Activated CD4-positive, alpha-beta T cell treated with anti-CD3 and anti-CD28 coated beads, Interleukin-2, amount 10 ng/mL, durations not matched to agents 7 days and 5 days (primary cell): ENCODE measurements at places on chromosomes 16 and 17. TPM values are rescaled to one million over a fixed set of nuclear protein-coding genes. Genes with fewer than 3 reads are reported as not detected.
A peak's percentile ranks its signal among the peaks of the same experiment; 100 is the strongest.

DNA sequence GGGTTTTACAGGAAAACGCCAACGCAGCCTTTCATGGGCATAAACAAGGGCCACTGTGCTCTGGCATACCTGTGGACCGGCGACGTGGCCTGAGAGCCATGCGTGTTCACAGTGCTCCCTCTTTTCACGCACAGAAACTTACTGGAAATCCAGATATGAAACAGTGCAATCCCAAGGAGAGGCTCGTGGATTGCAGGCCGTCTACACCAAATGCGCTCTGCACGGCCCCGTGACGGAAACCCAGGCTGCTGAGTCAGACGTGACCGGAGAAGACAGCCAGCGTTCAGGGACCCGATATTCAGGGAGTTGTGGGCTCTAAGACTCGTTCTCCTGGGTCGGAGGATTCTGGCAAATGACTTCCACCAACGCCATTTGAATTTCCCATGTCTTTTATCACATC, 129.2 kb downstream of the FOXL1 start:
- no peak overlapping the region for H3K4me3 ChIP-seq
- H3K4me1 ChIP-seq: no peaks in the 10 kb centered on the region
- H3K27me3 ChIP-seq: no peaks in the 10 kb centered on the region
- no peaks in the 10 kb centered on the region for H3K36me3 ChIP-seq
- no peak overlapping the region for H3K27ac ChIP-seq

DNA sequence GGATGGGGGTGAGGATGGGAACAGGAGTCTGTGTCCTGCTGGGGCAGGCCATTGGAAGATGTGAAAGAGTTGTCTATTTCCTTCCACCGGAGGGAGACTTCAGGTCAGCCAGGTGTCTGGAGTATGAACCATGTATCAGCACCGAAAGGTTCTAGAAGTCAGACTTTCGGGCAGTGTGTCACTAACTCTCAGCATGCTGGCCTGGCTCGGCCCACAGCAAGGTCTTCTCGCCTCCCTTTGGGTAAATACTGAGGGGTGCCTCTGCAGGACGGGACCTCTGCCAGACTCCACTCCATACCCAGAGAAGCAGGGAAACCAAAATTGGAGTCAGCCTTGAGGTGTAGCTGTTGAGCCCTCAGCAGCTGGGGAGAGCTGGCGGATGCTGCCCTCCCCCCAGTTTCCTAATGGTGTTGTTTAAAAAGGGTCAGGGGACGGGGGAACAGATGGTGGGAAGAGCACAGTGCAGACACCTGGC, 507 bp downstream of the CIITA start:
- H3K4me1 ChIP-seq: peaks cover 79% of the 10 kb centered on the region
- peaks cover 8% of the 10 kb centered on the region for H3K36me3 ChIP-seq
- H3K4me3 ChIP-seq: peak overlapping the region; percentile 84
- peak overlapping the region; percentile 82 for H3K27ac ChIP-seq
- DNase-seq: peak; percentile 12
- peaks cover 23% of the 10 kb centered on the region for H3K27me3 ChIP-seq

DNA sequence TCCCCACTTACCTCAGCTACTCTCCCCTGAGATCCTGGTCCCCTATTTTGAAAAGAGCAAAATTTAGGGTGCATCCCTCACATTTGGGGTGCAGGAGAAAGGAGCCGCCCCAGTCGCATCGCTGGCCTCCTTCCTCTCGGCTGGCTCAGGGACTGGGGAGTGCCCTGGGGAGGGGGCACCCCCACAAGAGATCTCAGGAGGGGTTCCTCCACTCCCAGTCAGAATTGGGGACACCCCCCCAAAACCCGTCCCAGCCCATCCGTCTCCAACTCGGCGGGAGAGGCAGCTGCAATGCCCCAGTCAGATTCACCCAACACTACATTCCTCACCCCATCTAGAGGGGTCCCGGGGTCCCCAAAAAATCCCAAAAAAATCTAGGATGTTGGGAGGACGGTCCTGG, 3.5 kb upstream of the BCL6B start:
- peaks cover 21% of the 10 kb centered on the region for H3K36me3 ChIP-seq
- no peak for DNase-seq
- H3K27me3 ChIP-seq: peaks cover 4% of the 10 kb centered on the region
- no peak overlapping the region for H3K4me3 ChIP-seq
- H3K4me1 ChIP-seq: peaks cover 75% of the 10 kb centered on the region

DNA sequence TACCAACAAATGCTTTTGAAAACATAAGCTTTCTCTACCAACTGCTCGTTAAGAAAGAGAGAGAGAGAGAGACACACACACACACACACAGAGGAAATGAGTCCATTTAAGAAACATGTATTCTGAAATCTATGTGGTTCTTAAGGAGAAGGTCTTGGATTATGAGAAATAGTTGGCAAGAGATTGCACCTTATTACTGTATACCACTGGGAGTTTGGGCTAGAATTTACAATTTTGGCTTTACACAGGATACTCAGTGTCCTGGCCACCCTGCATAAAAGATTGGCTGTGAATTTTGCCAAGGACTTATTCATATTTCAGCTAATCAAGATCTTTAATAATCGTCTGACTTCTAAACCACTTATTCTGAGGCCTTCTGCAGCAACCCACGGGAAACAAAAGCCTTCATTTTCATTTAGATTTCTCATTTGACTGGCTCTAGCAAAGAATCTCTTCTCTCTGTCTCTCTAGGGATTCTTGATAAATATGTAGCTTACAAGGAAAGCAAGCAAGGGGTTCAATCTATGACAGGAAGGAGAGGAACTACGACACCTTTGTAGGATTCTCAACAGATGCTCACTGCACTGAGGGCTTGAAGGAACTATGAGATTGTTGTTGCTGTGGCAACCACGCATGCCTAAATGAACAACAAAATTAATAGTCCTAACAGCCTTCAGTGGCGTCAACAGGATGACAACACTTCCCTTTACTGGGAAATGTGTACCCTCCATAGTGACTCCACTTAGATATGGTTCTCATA, 75.3 kb upstream of the GNAO1 start:
- H3K27me3 ChIP-seq: peaks cover 31% of the 10 kb centered on the region
- H3K4me3 ChIP-seq: no peak overlapping the region
- no peaks in the 10 kb centered on the region for H3K36me3 ChIP-seq
- no peak overlapping the region for H3K27ac ChIP-seq
- H3K4me1 ChIP-seq: peaks cover 2% of the 10 kb centered on the region
- no peak for DNase-seq

DNA sequence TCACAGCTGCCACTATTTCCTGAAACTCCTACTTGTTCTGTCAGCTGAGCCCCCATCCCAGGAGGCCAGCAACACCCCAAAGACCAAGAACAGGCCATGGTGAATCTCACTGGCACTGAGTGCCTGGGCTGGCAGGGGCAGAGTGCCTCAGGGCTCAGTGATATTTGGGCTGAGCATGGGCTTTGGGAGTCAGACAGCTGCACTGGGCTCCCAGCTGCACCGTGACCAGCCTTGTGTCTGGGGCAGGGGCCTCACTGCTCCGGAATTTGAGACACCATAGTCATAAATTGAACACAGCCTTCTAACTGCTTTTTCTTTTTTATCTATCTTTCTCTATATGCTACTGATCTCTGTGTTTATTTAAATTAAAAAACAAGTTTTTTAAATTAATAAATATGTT, 1744.2 kb downstream of the TP53TG3F start:
- no peak overlapping the region for H3K4me3 ChIP-seq
- no peaks in the 10 kb centered on the region for H3K27me3 ChIP-seq
- H3K36me3 ChIP-seq: no peaks in the 10 kb centered on the region
- H3K4me1 ChIP-seq: no peaks in the 10 kb centered on the region
- no peak for DNase-seq

DNA sequence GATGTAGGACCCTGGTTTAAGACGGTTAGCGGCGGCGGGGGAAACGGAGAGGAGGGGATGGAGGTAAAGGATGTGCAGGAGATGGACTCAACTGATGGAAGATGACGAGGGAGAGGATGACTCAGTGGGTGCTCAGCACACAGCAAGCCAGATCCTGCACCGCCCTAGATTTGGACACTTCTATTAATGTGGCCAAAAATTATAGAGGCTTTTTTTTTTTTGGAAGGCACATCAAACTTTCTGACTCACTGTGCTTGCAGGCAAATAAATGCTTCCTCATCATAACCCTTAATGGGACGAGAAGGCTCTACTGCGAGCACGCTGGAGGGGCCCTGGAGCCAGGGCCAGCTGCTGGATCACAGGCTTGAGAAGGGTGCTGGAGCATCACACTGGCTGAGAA, 36.0 kb downstream of the RTN4RL1 start:
- DNase-seq: no peak
- no peak overlapping the region for H3K27ac ChIP-seq
- H3K36me3 ChIP-seq: no peaks in the 10 kb centered on the region
- peaks cover 3% of the 10 kb centered on the region for H3K27me3 ChIP-seq
- H3K4me3 ChIP-seq: no peak overlapping the region

The RDM1 gene
- total RNA-seq: 7.9 TPM

DNA sequence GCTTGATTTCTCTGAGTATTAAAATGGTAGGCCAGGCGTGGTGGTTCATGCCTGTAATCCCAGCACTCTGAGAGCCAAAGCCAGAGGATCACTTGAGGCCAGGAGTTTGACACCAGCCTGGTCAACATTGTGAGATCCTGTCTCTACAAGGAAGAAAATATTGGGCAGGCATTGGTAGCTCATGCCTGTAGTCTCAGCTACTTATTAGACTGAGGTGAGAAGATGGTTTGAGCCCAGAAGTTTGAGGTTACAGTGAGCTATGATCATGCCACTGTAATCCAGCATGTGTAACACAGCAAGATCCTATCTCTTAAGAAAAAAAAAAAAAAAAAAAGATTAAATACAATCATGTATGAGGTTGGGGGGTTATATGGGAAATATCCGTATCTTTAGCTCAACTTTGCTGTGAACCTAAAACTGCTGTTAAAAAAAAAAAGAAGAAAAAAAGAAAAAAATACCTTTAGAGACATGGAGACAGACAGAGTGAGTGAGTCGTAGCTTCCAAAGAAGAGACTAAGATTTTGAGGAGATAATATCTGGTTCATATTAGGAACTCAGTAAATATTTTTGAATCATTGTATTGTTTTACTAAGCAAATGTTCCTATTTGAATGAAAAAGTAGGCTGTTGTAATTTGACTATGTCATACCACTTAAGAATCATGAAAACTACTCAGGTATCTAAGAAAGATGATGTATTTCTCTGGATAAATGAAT, 325.7 kb upstream of the TBX2 start:
- no peak overlapping the region for H3K27ac ChIP-seq
- no peak for DNase-seq
- no peaks in the 10 kb centered on the region for H3K27me3 ChIP-seq
- H3K4me1 ChIP-seq: no peaks in the 10 kb centered on the region

DNA sequence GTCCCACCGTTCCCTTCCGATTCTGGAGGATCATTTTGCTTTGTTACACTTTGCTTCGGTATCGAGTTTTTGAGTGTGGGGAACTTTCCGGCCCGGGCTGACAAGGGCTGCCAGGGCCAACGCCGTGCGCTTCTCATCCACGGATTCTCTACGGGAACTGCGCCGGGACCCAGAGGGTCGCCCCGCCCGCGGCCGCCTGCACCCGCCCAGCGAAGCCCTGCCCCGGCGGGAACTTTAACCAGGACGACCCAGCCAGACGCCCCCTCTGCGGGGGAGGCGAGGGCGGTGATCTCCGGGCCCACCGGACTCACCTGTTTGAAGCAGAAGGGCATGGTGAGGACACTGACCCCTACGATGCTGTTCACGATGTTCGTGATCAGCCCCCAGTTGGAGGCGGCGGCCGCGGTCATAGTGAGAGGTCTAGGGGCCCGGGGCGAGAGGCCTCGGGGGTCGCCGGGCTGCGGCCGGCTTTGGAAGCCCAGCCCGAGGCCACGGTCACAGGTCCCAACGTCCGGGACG, 536 bp downstream of the SLC38A10 start:
- DNase-seq: peak; percentile 21
- H3K4me3 ChIP-seq: peak overlapping the region; percentile 88
- no peaks in the 10 kb centered on the region for H3K27me3 ChIP-seq
- H3K4me1 ChIP-seq: peaks cover 50% of the 10 kb centered on the region
- H3K36me3 ChIP-seq: peaks cover 12% of the 10 kb centered on the region

DNA sequence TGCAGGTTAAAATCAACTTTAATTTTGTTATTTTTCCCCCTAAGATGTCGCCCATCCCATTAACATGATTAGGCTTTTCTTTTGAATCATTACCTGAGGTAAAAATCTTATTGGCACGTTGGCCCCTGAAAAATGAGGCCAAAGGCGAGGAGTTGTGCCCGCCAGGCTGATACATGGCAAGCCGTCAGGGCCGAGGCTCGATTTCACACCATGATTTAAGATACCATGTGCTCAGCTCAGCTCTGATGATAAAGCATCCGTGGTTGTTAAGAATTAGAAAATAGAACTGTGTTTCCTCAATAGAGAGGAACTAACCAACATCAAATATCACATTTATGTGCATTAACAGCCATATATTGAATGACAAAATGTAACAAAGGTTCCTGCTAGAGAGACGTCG, 972.9 kb upstream of the SOX9 start:
- no peak overlapping the region for H3K27ac ChIP-seq
- DNase-seq: no peak
- H3K27me3 ChIP-seq: no peaks in the 10 kb centered on the region
- H3K4me3 ChIP-seq: no peak overlapping the region
- no peaks in the 10 kb centered on the region for H3K36me3 ChIP-seq

The WFDC1 gene
- not detected for total RNA-seq

The GPR142 gene
- total RNA-seq: not detected

The ZFPM1 gene
- 12.7 TPM for total RNA-seq

The RBFOX1 gene
- total RNA-seq: not detected

The C16orf92 gene
- total RNA-seq: not detected

DNA sequence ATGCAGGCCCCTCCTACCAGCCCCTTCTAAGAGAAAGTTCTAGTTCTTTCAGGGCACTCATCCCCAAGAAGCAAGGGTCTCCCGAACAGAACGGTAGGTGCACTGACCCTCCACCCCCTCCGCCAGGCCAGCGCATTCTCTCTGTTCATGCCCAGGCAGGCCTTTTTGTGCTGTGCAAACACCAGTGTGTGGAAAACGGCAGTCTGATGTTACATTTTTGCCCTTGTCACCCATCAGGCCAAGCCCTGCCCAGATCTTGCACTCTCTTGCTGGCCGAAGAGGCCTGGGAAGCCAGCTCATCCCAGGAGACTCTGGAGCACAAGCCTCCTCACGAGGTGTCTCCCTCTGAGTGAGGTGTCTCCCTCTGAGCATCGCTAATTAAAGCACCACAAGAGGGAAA, 16.1 kb upstream of the MTSS2 start:
- no peak overlapping the region for H3K4me3 ChIP-seq
- H3K27ac ChIP-seq: peak overlapping the region; percentile 54
- H3K36me3 ChIP-seq: peaks cover 3% of the 10 kb centered on the region
- peaks cover 14% of the 10 kb centered on the region for H3K4me1 ChIP-seq

- H3K4me1 ChIP-seq: no peaks in the 10 kb centered on the region
- no peaks in the 10 kb centered on the region for H3K27me3 ChIP-seq
- no peak overlapping the region for H3K27ac ChIP-seq
- no peak for DNase-seq
- H3K36me3 ChIP-seq: no peaks in the 10 kb centered on the region
- H3K4me3 ChIP-seq: no peak overlapping the region
Observed at GRCh38 chr16:63539276-63539675, 1503.0 kb upstream of the CDH8 start.

GRCh38 chr16:20904507-20905081, 4.0 kb downstream of the LYRM1 start:
- H3K27ac ChIP-seq: peak overlapping the region; percentile 76
- peaks cover 2% of the 10 kb centered on the region for H3K27me3 ChIP-seq
- peaks cover 60% of the 10 kb centered on the region for H3K4me1 ChIP-seq

GRCh38 chr16:64390102-64390501, 731.8 kb downstream of the CDH11 start:
- H3K36me3 ChIP-seq: no peaks in the 10 kb centered on the region
- no peak overlapping the region for H3K27ac ChIP-seq
- H3K4me3 ChIP-seq: no peak overlapping the region
- no peak for DNase-seq
- H3K27me3 ChIP-seq: no peaks in the 10 kb centered on the region

- no peak overlapping the region for H3K4me3 ChIP-seq
- H3K4me1 ChIP-seq: no peaks in the 10 kb centered on the region
- H3K27ac ChIP-seq: no peak overlapping the region
- no peak for DNase-seq
- H3K27me3 ChIP-seq: no peaks in the 10 kb centered on the region
Observed at GRCh38 chr17:3528403-3528851, 29.2 kb downstream of the TRPV3 start.
